SJSA1 (cell line): ENCODE measurements at places on chromosomes 12 and 14. TPM values are rescaled to one million over a fixed set of nuclear protein-coding genes. Genes with fewer than 3 reads are reported as not detected.
A peak's percentile ranks its signal among the peaks of the same experiment; 100 is the strongest.

Gene ABCD2
- total RNA-seq, result not detected in 2 replicates

Gene EMP1
- 45.2 and 159 TPM in 2 replicates for total RNA-seq

Gene SERPINA1
- total RNA-seq, result 3.9 and 6.9 TPM in 2 replicates

Gene MIP
- total RNA-seq, result 0.08 TPM in 1 of 2 replicates, not detected in the other

DNA sequence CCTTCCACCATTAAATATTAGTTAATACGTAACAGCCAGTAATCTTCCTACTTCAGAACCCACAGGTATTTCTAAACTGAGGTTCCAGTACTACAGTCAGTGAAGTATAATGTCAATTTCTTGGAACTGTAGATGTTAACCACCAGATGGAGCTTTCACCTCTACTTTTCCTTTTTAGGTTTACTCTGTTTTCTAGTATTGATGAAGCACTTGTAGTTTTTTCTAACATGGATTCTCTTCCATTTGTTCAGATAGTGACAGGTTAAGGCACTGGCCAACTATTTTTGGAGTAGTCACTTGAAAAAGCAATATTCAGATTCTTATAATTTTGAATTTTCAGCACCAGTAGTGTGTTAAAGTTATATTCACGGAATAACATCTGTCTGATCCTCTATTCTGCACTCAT, 4.6 kb upstream of the SEC23A start:
- no peak overlapping the region for H3K27ac ChIP-seq
- H3K4me3 ChIP-seq, result no peak overlapping the region
- 0 out of 2 replicates have a peak, but pooled peaks cover 3% of the 10 kb centered on the region for H3K36me3 ChIP-seq

- no peak overlapping the region for H3K4me3 ChIP-seq
- H3K4me1 ChIP-seq, result no peaks in the 10 kb centered on the region
- no peaks in the 10 kb centered on the region for H3K27me3 ChIP-seq
- DNase-seq, result no peak
These were observed 20.5 kb upstream of the GUCY2C start for GRCh38 chr12:14716848-14717444.

GRCh38 chr14:32311294-32312009, 17.6 kb upstream of the AKAP6 start:
- H3K4me3 ChIP-seq, result no peak overlapping the region
- H3K27ac ChIP-seq, result no peak overlapping the region
- H3K4me1 ChIP-seq, result no peaks in the 10 kb centered on the region
- DNase-seq, result no peak

DNA sequence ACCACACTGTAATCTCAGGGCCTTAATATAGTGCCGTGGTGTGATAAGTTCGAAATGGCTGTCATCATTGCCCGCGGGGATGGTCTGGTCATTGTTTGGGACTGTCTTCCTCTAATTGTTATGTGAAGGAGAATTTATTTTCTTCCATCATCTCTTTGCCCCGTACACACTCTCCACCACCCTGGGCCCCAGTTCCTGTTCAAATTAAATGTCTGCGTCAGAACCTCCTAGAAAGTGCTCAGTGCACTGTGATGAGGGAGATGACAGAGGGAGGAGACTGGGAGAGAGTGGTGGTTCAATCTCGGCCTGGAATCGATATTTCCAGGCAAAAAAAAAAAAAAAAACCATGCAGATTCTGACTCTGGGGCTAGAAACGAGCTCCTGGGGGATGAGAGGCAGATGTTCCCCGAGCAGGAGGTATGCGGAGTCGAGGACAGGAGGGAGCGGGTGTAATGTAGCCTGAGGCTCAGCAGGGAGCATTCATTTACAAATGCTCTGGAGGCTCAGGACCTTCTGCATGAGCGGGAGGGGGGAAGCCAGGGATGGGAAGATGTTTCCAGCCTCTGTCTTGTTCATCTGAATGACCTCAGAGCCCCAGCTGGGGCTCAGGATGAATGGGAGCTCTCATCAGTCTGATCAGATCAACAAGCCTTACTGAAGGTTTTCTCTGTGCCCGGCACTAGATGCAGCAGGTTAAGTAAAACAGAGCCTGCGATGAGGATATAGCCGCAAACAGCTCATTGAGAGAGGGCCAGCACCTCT, 219.5 kb downstream of the TBX5 start:
- H3K27ac ChIP-seq, result no peak overlapping the region
- no peak for DNase-seq
- peaks cover 12% of the 10 kb centered on the region for H3K27me3 ChIP-seq
- no peaks in the 10 kb centered on the region for H3K36me3 ChIP-seq
- H3K4me3 ChIP-seq, result no peak overlapping the region

DNA sequence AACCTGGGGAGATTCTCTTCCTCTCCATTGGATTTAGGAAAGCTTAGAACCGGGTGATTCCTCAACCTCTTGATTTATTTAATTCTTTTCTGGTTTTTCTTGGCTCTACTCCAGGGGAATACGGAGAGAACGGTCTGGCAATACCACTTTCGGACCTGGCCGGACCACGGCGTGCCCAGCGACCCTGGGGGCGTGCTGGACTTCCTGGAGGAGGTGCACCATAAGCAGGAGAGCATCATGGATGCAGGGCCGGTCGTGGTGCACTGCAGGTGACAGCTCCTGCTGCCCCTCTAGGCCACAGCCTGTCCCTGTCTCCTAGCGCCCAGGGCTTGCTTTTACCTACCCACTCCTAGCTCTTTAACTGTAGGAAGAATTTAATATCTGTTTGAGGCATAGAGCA, 67.6 kb downstream of the PTPN11 start:
- no peaks in the 10 kb centered on the region for H3K27me3 ChIP-seq
- H3K4me1 ChIP-seq, result no peaks in the 10 kb centered on the region
- no peak overlapping the region for H3K27ac ChIP-seq
- no peak overlapping the region for H3K4me3 ChIP-seq
- H3K36me3 ChIP-seq, result peaks cover 78% of the 10 kb centered on the region
- no peak for DNase-seq

DNA sequence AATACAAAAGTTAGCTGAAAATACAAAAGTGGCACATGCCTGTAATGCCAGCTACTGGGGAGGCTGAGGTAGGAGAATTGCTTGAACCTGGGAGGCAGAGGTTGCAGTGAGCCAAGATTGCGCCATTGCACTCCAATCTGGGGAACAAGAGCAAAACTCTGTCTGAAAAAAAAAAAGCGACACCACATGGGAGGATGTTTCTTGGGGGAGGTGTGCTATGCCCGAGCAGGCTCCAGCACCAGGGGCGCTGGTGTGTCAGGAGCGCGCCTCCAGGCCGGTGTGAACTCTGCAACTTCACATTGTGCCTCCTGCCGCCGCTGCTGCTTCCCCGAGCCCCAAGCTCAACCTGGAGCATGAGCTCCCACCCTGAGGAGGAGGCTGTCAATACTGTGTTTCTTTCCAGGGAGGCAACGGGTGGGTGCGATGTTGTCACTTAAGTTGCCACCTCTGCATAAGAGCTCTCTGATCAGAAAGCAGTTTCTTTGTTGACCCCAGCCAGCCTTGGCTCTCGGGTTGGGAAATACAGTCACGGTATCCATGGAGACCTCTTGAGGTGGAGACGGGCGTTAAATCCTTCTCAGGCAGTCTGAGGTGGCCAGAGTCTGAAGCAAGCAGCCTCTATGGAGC, 18.9 kb downstream of the DEGS2 start:
- DNase-seq, result no peak
- no peaks in the 10 kb centered on the region for H3K4me1 ChIP-seq
- no peak overlapping the region for H3K27ac ChIP-seq
- H3K36me3 ChIP-seq, result no peaks in the 10 kb centered on the region

GRCh38 chr12:29682088-29682487, 101.7 kb downstream of the TMTC1 start:
- H3K4me3 ChIP-seq, result no peak overlapping the region
- no peaks in the 10 kb centered on the region for H3K4me1 ChIP-seq
- H3K27me3 ChIP-seq, result peaks cover 11% of the 10 kb centered on the region
- no peak overlapping the region for H3K27ac ChIP-seq

GRCh38 chr12:112314981-112315380, 67.2 kb downstream of the HECTD4 start:
- no peak overlapping the region for H3K4me3 ChIP-seq
- DNase-seq, result no peak
- H3K27me3 ChIP-seq, result no peaks in the 10 kb centered on the region
- no peak overlapping the region for H3K27ac ChIP-seq
- peaks cover 6% of the 10 kb centered on the region; the same call in 1 of the 2 replicates for H3K36me3 ChIP-seq

GRCh38 chr12:66080791-66081190, 49.8 kb downstream of the LLPH start:
- H3K4me3 ChIP-seq, result no peak overlapping the region
- H3K27ac ChIP-seq, result no peak overlapping the region
- no peaks in the 10 kb centered on the region for H3K4me1 ChIP-seq
- H3K36me3 ChIP-seq, result no peaks in the 10 kb centered on the region
- no peak for DNase-seq

- H3K27ac ChIP-seq, result no peak overlapping the region
- no peak for DNase-seq
- H3K4me1 ChIP-seq, result no peaks in the 10 kb centered on the region
- H3K4me3 ChIP-seq, result no peak overlapping the region
- no peaks in the 10 kb centered on the region for H3K36me3 ChIP-seq
These were observed 492.2 kb downstream of the FLRT2 start for GRCh38 chr14:86022031-86022629.

DNA sequence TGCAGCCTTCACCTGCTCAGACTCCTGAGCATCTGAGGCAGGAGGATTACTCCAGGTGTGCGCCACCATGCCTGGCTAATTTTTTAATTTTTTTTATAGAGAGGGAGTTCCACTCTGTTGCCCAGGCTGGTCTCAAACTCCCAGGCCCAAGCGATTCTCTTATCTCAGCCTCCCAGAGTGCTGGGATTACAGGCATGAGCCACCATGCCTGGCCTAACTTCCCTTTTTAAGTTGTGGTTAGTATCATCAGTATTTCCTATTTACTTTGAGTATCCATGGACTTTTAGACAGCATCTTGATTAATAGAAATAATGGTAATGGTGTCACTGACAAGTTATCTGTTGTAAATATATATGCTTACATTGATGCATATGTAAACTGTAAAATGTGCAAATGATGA, 116.9 kb downstream of the FGD4 start:
- H3K4me1 ChIP-seq, result no peaks in the 10 kb centered on the region
- DNase-seq, result no peak
- no peak overlapping the region for H3K27ac ChIP-seq

DNA sequence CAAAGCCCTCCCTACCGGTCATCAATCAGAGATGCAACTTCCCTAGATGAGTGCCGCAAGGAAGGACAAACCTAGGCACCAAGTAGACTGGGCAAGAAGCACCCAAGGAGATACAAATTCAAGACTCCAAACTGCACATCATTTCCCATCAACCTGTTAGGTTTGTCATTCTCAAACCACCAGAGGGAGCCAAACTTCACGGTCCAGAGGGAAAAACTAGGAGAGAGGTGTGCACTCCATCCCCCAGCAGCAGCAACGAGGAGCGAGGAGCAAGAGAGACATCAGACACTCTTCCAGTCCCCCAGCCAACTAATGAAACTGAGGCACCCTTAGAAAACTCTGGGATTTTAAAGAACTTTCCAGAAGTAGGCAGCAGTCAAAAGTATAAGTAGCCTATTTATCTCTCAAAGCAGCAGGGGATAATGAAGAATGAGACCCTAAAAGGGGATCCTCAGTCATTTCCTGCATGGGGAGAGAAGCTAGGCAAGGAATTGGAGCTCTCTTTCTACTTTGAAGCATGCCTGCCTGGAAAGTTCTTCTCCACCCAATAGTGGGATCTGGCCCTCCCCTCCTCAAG, 37.0 kb upstream of the NT5DC3 start:
- no peak overlapping the region for H3K27ac ChIP-seq
- H3K4me1 ChIP-seq, result no peaks in the 10 kb centered on the region

DNA sequence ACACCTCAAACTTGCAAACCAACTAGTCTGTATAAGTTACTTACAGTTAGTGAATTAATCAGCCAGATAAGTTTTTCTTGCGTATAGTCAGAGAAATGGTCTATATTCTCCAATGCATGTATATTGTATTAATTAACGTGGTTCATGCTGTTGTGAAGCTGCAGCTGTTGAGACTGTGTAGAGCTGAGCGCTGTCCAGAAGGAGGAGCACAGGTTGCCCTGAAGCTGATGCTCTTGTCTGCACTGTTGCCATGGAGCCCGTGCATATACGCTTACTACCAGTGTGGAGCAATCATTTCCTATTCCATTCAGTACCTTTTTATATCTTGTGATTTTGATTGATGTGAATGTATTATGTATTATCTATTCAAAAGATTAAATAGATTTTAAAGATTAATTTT, 74.3 kb upstream of the ARID2 start:
- H3K36me3 ChIP-seq, result no peaks in the 10 kb centered on the region
- DNase-seq, result no peak
- no peaks in the 10 kb centered on the region for H3K4me1 ChIP-seq
- H3K4me3 ChIP-seq, result no peak overlapping the region

GRCh38 chr12:6786416-6787094, 2.8 kb upstream of the CD4 start:
- no peaks in the 10 kb centered on the region for H3K27me3 ChIP-seq
- no peak overlapping the region for H3K4me3 ChIP-seq
- no peak for DNase-seq

- no peaks in the 10 kb centered on the region for H3K27me3 ChIP-seq
- no peak overlapping the region for H3K4me3 ChIP-seq
- peak overlapping the region; percentile 24; the same call in 1 of the 2 replicates for H3K27ac ChIP-seq
- H3K36me3 ChIP-seq, result peaks cover 17% of the 10 kb centered on the region
These were observed 3.0 kb downstream of the GALNT6 start for GRCh38 chr12:51388069-51388799.

- H3K4me1 ChIP-seq, result no peaks in the 10 kb centered on the region
- H3K27ac ChIP-seq, result no peak overlapping the region
- no peaks in the 10 kb centered on the region for H3K36me3 ChIP-seq
These were observed 190.3 kb downstream of the KLHL28 start for GRCh38 chr14:44771496-44771895.

- no peak overlapping the region for H3K4me3 ChIP-seq
- peaks cover 3% of the 10 kb centered on the region; the same call in 1 of the 2 replicates for H3K27me3 ChIP-seq
- H3K36me3 ChIP-seq, result peaks cover 10% of the 10 kb centered on the region
- no peaks in the 10 kb centered on the region for H3K4me1 ChIP-seq
- H3K27ac ChIP-seq, result no peak overlapping the region
These were observed 78.3 kb downstream of the CDK17 start for GRCh38 chr12:96321941-96322340.

- no peaks in the 10 kb centered on the region for H3K4me1 ChIP-seq
- no peak for DNase-seq
- no peaks in the 10 kb centered on the region for H3K36me3 ChIP-seq
- no peaks in the 10 kb centered on the region for H3K27me3 ChIP-seq
- H3K4me3 ChIP-seq, result no peak overlapping the region
- H3K27ac ChIP-seq, result no peak overlapping the region
These were observed 8.8 kb downstream of the AICDA start for GRCh38 chr12:8603856-8604255.

DNA sequence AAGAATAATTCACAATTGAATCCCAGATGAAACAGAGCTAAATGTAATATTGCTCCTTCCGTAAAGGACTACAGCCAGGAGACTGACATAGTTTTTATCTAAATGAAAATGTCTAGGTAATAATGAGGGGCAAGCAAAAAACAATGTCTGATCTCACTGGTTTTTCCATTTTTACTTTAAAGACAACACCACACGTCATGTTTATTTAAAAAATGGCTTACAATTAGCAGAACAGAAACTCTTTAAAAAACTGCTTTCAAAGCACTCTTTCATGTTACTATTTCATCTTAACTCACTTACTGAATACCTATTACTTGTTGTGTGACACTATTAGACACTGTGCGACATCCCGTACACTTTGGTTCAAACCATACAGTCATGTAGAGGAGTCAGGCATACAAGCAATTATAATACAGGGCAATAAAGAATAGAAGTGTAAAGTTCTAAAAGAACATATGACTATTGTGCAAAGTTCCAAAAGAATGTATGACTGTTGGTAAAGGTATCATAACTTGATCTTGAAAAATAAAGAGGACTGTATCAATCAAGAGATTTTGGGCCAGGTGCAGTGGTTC, 9.1 kb downstream of the BTBD7 start:
- no peaks in the 10 kb centered on the region for H3K27me3 ChIP-seq
- DNase-seq, result no peak
- H3K27ac ChIP-seq, result no peak overlapping the region
- no peaks in the 10 kb centered on the region; the same call in 1 of the 2 replicates for H3K36me3 ChIP-seq
- peaks cover 14% of the 10 kb centered on the region for H3K4me1 ChIP-seq

GRCh38 chr14:60905923-60906322, 75.0 kb downstream of the TRMT5 start:
- no peak overlapping the region for H3K27ac ChIP-seq
- H3K36me3 ChIP-seq, result no peaks in the 10 kb centered on the region
- no peak for DNase-seq
- H3K27me3 ChIP-seq, result no peaks in the 10 kb centered on the region
